Stomach (tissue), 19 donors: ENCODE measurements at places on chromosomes 13 and 19. TPM values are rescaled to one million over a fixed set of nuclear protein-coding genes. Genes with fewer than 3 reads are reported as not detected.

DNA sequence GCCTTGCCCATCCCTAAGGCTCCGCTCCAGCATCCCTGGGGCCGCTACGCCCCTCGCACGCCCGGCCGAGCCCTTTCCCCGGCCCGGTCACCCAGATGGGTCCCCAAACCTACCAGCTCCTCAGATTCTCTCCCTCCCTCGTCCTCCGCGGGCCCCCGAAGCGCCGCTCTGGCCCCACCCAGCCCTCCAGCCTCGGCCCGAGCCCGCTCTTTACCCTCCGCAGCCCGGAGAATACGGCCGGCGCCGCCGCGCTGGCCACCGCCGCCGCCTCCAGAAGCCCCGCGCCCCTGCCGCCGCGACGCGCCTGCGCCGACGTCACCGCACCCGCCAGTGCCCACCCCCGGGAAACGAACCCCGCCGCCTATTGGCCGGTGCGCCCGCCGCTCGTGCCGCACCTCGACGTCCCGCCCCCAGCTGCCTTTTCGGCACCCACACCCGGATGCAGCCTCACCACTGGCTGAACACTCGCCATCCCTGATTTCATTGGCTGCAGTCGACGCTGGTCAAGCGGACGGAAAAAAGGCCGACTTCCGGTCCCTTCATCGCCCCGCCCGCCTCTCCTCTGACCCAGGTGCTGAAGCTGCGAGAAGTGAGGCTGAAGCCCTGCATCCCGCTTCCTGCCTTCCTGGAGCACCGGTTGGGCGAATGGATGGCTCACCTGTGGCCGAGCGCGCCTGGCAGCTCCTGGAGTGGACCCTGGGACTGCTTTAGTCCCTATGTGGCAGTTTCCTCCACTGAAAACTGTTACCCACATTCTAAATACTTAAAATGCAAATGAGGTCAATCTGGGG lies at the start of gene DAPK3:
Gene DAPK3 (minus strand): TSS at position 292 of the 791 bp plus-strand sequence. CDS start 1,364 bp downstream, outside the sequence.
- peak within 1 kb of the TSS; percentile 98 for H3K27ac ChIP-seq
- H3K4me3 ChIP-seq: peak within 1 kb of the TSS; percentile 96
- H3K27me3 ChIP-seq: no peaks in the 10 kb centered on the region
- peak; percentile 99 for DNase-seq
- H3K4me1 ChIP-seq: peaks cover 48% of the 10 kb centered on the region
- peaks cover 29% of the 10 kb centered on the region for H3K36me3 ChIP-seq

Gene SIGLEC5
- total RNA-seq: not detected

DNA sequence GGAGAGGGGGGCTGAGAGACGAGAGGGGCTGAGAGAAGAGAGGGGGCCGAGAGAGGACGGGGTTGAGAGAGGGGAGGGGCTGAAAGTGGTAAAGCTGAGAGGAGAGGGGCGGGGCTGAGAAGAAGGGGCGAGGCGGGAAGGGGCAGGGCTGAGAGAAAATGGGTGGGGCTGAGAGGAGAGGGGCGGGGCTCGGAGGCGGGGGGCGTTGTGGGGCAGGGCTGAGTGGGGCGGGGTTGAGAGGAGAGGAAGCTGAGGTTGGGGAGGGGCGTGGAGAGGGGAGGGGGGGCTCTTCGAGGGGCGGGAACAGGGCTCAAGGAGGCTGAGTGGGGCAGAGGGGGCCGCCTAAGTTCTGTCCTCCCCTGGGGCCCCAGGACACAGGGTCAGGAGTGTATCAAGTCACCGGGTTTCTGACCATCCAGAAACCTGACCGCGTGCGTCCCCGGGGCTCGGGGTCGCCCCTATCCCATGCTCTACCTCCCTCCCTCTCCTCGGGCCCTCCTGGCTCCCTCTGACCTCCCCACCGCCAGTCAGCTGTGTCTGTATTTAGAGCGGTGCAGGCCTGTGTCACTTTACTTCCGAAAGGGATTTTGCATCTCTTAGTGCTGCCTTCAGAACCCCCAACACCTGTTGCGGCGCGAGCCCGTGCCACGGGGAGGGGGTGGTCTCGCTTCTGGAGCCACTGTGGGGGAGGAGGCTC lies 38.6 kb upstream of the SEMA6B start:
- H3K36me3 ChIP-seq: no peaks in the 10 kb centered on the region
- no peak overlapping the region for H3K27ac ChIP-seq
- peaks cover 48% of the 10 kb centered on the region for H3K27me3 ChIP-seq
- H3K4me1 ChIP-seq: peaks cover 15% of the 10 kb centered on the region

DNA sequence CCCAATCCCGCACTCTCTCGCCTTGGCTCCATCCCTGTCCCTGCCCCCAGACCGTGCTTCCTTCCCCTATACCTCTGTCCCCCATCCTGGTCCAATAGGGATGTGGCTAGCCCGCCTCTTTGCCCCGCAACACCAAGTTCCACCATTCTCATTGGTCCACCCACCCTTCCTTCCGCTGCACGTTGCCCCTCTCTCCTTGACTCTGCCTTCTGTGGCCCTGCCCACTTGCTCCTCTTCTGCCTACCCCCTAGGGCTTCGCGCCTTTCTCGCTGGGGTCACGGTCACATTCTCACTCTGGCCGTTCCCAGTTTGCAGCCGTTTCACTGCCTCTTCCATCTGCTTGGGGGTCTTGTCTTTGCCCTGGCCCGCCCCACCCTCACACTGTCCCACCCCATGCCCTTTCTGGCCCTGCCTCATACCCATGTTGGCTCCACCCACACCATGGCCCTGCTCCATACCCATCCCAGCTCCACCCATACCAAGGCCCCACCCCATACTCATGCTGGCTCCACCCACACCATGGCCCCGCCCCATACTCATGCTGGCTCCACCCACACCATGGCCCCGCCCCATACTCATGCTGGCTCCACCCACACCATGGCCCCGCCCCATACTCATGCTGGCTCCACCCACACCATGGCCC lies 4.5 kb upstream of the ARHGAP45 start:
- peaks cover 33% of the 10 kb centered on the region for H3K4me1 ChIP-seq
- DNase-seq: no peak

Gene SMAD9
- total RNA-seq: 11.2 TPM

- peaks cover 6% of the 10 kb centered on the region for H3K4me1 ChIP-seq
- H3K4me3 ChIP-seq: no peak overlapping the region
- no peak overlapping the region for H3K27ac ChIP-seq
- no peaks in the 10 kb centered on the region for H3K27me3 ChIP-seq
- no peaks in the 10 kb centered on the region for H3K36me3 ChIP-seq
Measured at GRCh38 chr13:109873351-109874123, 87.2 kb upstream of the IRS2 start.

GRCh38 chr19:3151563-3152418 lies 16.0 kb downstream of the GNA15 start:
- H3K36me3 ChIP-seq: peaks cover 27% of the 10 kb centered on the region
- no peak for DNase-seq
- H3K27me3 ChIP-seq: peaks cover 4% of the 10 kb centered on the region

DNA sequence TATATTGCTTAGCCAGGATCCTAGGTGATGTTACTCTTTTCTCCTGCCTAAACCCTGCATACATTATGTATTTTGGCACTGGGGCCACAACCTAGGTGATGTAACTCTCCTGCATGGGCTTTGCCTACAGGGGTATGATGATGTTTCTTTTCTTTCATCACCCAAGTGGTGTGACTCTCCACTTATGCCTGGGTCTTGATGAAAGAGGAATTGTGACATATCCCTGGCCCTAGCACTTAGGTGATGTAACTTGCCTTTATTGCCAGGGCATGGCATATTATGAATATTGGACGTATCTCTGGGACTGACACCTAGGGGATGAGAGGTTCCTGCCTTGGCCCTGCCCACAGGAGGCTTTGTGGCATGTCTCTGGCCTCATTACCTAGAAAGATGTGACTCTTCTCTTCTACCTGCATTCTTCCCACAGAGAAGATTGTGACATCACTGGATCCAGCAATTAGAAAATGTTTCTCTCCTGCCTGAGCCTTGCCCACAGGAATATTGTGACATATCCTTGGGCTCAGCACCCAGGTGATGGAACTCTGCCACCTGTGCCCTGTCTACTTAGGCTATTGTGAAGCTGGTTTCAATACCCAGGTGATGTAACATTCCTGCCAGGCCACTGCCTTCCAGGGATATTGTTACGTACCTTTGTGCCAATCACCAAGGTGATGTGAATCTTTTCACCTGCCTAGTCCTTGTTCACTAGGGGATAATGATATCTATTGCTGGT lies 27.3 kb upstream of the ZNF254 start:
- no peaks in the 10 kb centered on the region for H3K4me1 ChIP-seq
- no peak for DNase-seq
- H3K27ac ChIP-seq: no peak overlapping the region
- no peak overlapping the region for H3K4me3 ChIP-seq
- peaks cover 68% of the 10 kb centered on the region for H3K36me3 ChIP-seq

DNA sequence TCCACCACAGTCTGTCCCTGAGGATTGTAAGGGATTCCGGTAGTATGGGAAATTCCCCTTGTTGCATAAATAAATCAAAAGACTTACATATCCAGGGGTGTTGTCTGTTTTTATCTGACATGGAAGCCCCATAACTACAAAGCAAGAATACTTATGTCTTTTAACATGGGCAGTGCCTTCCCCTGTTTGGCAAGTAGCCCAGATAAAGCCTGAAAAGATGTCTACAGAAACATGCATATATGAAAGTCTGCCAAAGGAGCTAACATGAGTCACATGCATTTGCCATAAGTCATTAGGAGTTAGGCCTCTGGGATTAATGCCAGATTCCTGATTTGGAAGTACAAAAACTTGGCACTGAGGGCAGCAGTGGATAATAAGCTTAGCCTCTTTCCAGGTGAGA lies 62.1 kb downstream of the ZNF737 start:
- no peaks in the 10 kb centered on the region for H3K36me3 ChIP-seq
- no peaks in the 10 kb centered on the region for H3K4me1 ChIP-seq
- DNase-seq: peak; percentile 38

DNA sequence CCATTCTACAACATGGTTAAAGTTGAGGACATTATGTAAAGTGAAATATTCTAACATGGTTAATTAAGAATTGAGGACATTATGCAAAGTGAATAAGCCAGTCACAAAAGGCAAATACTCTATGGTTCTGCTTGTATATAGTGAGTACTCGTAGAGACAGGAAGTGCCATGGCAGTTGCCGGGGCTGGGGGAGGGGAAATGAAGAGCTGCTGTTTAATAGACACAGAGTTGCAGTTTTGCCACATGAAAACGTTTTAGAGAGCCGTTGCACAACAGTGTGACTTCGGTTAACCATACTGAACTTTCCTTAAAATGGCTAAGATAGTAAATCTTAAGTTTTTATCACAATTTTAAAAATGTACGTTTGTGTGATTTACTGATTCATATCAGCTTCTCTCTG lies 176.9 kb downstream of the SHISA2 start:
- DNase-seq: no peak
- H3K27me3 ChIP-seq: no peaks in the 10 kb centered on the region
- H3K4me1 ChIP-seq: no peaks in the 10 kb centered on the region
- H3K27ac ChIP-seq: no peak overlapping the region

- peak overlapping the region; percentile 82 for H3K27ac ChIP-seq
- peaks cover 65% of the 10 kb centered on the region for H3K4me1 ChIP-seq
- H3K4me3 ChIP-seq: no peak overlapping the region
- no peak for DNase-seq
Measured at GRCh38 chr19:15265214-15265849, 33.1 kb upstream of the EPHX3 start.

Gene DUXA
- total RNA-seq: not detected

Gene SMIM24
- total RNA-seq: not detected

DNA sequence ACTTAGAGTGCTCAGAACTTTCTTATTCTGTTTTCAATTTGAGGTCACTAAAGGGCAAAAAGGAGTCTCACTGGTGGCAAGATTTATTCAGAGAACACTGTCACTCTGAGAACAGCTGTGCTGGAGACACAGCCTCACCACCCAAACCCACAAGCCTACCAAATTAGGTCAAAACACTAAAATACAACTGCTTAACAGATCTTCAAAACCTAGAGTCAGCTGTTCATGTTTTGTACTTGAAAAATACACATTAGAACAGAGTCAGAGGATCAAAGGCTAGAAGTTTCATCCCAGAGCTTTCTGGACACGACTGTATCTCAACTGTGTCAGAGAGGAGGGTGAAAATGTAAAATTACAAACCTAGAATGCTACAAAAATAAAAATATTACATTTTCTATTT lies 89.3 kb downstream of the MIPEP start:
- peaks cover 4% of the 10 kb centered on the region for H3K4me1 ChIP-seq
- H3K36me3 ChIP-seq: no peaks in the 10 kb centered on the region
- no peak overlapping the region for H3K4me3 ChIP-seq
- no peak overlapping the region for H3K27ac ChIP-seq

DNA sequence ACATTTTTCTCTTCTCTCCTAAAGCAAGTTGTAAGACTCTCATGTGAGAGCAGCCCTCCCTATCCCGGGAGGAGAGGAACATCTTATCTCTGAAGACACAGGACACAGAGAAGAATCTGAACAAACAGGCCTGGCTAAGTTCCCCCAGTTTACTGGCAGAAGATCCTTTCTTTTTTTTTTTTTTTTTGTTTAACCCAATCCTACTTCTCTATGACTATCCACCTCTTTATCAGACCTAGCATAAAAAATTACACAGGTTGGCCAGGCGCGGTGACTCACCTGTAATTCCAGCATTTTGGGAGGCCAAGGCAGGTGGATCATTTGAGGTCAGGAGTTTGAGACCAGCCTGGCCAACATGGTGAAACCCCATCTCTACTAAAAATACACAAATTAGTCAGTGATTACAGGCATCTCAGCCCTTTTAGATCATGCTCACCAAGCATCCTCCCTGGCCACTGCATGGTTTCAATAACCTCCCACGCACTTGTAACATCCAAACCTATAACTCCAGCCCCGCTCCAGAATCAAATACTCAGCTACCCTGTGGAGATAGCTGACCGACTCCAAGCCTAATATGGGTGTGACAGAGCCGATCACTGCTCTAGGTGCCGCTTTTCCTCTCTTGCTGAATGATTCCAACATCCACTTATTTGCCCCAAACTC lies 27.3 kb upstream of the MUC16 start:
- DNase-seq: no peak
- H3K4me3 ChIP-seq: no peak overlapping the region
- H3K27ac ChIP-seq: no peak overlapping the region
- no peaks in the 10 kb centered on the region for H3K4me1 ChIP-seq
- no peaks in the 10 kb centered on the region for H3K27me3 ChIP-seq

DNA sequence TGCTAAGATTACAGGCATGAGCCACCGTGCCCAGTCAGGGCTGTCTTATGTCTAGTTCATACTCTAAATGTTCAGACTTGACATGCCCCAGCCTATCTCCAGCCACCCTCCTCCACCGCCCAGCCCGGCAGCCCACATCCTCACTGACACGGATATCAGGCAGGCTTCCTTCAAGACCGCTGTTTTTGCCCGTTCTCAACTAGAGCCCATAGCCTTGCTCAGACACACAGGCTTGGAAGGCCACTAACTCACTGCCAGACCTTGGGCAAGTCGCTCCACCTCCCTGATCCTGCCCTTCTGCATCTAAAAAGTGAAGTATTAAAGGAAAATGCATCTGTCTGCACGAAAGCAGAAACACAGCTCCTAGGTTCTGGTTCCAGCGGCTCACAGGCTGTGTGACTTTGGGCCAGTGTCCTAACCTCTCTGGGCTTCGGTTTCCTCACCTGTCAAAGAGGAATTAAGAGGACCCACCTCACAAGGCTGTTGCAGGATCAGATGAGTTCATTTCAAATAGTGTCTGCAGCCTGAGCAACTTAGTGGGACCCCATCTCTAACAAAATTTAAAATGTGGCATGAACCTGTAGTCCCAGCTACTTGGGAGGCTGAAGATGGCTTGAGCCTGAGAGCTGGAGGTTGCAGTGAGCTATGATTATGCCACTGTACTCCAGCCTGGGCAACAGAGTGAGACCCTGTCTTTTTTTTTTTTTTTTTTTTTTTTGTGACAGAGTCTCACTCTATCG lies 14.5 kb upstream of the CERS4 start:
- H3K4me3 ChIP-seq: no peak overlapping the region
- DNase-seq: peak; percentile 35
- no peak overlapping the region for H3K27ac ChIP-seq
- no peaks in the 10 kb centered on the region for H3K27me3 ChIP-seq

Gene DIAPH3
- 9.5 TPM for total RNA-seq

GRCh38 chr19:48644839-48645619 lies 958 bp downstream of the CA11 start:
- DNase-seq: peak; percentile 92
- peak overlapping the region; percentile 79 for H3K27ac ChIP-seq
- no peaks in the 10 kb centered on the region for H3K36me3 ChIP-seq
- peak overlapping the region; percentile 65 for H3K4me3 ChIP-seq
